ENCODE measurements at places on chromosomes 11 and 22.
A peak's percentile ranks its signal among the peaks of the same experiment; 100 is the strongest.

GRCh38 chr22:47371263-47372090, 609.0 kb downstream of the TBC1D22A start:
- DNase-seq, result no peak

DNA sequence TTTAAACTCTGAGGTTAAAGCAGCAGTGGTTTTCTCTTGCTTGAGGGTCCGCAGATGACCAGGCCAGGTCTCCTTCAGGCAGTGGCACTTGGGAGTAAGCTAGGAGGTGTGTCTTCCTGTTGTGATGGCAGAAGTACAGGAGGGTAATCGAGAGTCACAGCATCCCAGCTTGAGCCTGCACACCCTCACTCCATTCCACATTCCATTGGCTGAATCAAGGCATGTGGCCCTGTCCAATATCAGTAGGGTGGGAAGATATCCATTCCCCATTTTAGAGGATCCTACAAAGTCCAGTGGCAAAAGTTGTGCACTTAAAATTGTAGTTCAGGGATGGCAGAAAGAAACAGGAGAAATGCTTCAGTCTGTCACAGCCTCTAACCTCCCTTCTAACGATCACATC, 23.3 kb downstream of the OSBP2 start:
- no peak for DNase-seq

DNA sequence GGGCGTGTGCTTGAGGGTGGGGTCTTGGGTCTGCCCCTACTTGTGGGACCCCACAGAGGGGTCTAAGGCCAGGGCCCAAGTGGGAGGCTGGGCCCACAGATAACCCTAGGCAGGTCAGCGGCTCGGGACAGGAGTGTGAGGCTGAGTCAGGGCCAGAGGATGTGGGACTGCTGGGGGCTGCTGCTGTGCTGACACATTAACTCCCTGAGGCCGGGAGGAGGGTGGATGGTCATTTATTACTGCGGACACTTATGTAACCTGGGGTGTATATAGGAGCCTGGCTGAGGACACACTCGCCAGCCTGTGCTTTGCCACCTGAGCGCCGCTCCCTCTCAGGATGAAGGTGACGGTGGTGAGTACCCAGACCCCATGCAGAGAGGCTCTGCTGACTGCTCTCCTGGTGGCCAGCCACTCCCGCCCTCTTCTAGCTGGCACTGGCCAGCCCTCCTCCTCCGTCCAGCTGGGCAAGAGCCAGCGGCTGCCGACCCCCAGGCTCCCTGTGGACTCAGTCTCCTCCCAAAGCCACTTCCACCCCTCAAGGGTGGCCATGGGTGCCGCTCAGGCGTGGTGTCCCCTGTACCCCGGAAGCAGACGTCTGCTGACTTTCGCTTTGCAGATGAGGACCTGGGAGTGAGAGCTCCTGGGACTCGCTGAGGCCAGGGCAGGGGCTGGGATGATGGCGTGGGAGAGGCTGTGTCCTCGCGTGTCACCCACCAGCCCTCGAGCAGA, at the start of gene MIOX:
Gene MIOX, plus strand, starts transcription at position 299 of the 729 bp plus-strand sequence. Its CDS starts 39 bp downstream, at position 338.
- no peak for DNase-seq

DNA sequence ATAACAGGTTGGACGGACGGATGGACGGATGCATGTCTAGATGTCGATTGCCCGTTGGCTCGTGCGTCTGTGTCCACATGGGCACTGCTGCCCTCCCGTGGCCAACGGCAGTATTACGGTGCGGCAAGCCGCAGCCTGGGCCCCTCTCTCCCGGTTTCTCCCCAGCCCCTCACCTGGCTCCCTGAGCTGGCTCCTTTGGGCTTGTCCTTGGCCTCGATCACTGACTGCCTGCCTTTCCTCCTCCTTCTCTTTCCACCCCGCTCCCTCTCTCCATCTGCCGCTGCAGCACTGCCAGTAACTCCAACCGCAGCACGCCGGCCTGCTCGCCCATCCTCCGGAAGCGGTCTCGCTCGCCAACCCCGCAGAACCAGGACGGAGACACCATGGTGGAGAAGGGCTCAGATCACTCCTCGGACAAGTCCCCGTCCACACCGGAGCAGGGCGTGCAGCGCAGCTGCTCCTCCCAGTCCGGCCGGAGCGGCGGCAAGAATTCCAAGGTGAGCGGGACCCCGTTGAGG, 77.3 kb downstream of the SCN3B start:
- DNase-seq, result peak; percentile 12

DNA sequence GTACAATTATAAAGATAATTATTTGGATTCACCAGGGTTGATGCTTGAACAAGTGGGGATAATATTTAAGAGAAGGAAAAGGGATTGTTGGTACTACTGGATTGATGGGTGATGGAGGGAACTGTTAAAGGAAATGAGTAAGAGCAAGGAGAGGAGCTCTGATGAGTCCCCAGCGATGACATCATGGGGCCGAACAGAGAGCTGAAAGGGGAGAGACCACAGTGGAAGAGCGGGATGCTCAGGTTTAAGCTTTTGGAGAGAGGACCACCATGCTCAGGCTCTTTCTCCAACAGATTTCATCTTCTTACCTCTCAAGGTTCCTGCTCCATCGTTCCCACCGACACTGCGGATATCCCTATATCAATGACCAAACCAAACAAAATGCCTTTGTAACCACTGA, 568.7 kb downstream of the ETS1 start:
- DNase-seq, result peak; percentile 48

DNA sequence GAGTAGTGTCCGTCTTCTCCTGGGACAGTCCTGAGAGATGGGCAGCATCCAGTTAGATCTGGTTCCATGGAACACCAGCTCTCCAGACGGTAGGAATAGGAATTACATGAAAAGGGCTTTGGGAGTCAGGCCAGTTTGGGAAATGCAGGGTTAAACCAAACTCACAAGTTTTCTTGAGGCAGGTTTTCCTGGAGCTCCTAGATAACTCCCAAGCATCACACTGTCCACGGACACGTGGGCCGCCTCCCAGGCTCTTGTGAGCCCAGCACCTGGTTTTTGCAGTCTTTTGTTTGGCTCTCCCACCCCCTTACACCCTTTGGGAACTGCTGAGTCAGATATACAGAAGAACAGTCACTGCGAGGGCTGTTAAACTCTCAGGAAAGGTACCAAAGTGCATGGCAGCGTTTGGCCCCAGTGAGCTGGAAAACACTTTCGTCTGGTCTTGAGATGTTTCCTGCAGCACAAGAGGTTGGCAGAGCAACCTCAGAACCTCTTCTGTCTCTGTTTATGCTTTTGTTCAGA, 90.0 kb downstream of the BCR start:
- no peak for DNase-seq

DNA sequence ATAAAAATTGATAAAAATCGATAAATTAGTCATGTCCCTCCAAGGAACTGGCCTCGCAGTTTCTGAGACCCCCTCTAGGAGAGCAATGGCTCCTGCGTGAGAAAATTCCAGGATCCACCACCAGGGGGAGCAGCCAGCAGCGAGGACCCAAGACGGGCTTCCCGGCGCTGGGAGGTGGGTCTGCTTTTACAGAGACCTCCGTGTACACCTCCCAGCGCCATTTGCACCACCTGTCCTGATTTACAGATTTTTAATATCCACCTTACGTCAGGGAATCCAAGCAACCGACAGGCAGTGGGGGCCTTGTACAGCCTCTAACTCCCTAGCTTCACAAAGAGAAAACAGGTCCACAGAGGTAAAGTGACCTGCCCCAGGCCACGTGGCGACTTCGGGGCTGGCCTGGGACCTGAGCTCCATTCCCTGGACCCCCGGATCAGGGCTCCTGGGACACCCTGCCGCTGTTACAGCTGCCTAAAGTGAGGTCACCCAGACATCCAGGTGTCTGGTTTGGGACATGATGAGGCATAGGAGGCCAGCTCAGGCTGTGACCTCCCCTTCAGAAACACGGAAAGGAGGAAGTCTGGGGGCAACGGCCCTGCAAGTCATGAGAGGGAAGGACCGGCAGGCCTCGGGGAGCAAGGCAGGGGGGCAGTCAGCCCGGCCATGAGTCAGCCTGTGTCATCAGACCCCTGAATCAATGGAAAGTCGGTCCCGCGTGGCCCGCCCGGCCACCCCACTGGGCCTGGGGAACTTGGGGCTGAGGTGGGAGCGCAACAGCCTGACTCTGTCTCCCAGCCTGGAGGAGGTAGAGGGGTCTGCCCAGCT, 3.5 kb downstream of the OSM start:
- no peak for DNase-seq

DNA sequence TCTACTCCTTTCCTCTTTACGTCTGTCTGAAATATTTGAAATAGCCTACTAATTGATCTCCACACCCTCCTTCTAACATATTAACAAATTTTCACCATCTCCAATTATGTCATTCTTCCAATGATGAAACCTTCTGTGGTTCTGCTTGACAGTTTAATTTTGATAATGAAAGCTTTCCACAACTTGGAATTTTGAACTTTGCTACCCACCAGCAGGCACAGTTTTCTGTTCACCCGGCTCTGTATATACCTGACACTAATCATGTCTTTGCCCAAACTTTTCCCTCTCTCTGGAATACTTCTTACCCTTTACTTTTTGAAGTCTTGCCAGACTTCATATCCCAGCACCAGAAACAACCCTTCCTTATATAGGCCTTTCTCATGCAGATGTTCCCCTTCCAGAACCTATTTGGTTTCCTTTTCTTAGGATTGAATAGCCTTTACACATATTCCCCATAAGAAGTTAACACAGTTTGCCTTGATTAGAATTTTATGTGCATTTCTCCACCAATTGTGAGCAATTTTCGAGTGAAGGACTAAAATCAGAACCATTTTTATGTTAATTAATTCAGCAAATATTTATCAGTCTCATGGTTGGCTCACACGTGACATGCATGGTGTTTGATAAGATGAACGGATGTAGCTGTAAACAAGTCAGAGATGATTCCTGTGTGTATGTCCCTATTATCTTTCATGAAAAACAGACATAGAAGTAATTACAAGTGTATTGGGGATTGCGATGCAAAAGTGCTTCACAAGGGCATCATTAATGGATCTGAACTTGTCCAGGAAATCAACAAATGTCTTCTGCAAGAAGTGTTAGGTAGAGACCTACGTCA, 173.4 kb downstream of the ARHGAP42 start:
- no peak for DNase-seq

DNA sequence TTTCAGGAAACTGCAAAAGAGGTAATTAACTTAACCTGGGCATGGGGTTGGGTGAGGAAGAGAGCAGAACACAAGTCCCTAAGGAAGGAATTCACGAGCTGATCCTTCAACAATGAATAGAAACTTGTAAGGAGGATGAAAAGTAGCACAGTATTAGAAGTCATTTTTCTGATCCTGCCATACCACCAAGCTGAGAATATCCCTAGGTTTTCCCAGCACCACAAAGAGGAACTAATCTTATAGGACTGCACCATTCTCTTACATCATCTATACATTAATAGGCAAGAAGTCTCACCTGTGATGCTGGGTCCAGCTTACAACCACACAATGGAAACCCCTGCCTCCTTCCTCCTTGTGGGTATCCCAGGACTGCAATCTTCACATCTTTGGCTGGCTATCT, at the start of gene OR52I1:
Gene OR52I1, plus strand, starts transcription at position 301 of the 400 bp plus-strand sequence. Its CDS starts 0 bp downstream, at position 301.
- no peak for DNase-seq

DNA sequence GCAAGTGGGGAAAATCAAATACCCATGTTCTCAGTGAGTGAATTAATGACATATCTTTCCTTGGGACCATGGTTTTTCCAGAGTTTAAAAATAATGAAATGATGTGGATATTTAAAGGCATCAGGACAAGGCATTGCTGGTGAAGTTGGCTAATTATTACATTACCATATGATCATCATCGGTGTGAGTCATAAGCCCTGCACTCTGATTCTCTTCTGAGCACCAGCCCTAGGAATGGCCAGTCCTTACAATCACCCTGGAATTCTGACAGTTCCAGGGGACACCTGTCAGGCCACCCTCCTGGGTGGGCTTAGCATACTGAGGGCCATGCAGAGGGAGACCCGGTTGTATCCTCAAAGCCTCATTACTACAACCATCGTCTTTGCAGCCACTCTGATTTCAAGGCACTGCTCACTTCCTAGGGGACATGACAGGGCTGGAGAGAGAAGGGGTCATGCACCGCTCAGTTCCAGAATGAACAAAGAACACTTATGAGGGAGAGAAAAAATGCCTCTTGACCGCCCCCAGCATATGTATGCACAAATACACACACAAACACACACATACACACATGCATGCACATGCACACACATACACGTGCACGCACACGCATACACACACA, 365.0 kb downstream of the MIAT start:
- peak; percentile 23 for DNase-seq

GRCh38 chr11:75214411-75214821, 26.2 kb upstream of the TPBGL start:
- DNase-seq, result peak; percentile 52

DNA sequence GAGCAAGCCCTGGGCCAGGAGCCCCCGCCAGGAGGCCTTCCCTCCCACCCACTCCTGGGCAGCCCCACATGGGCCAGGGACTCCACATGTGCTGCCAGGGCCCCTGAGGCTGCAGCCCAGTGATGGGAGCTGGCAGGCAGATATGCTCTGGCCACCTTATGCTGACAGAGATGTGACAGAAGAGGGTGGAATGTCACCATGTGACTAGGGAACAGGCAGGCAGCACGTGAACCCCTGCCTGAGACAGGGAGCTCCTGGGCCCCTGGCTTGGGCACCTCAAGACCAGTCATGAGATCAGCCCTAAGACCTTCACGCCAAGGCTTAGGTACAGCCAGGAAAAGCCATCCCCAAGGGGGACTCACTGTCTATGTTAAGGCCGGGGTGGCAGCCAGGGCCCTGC, 9.1 kb downstream of the PRODH start:
- DNase-seq, result no peak
